ENCODE measurements at places on chromosomes 6 and 20. TPM values are rescaled to one million over a fixed set of nuclear protein-coding genes. Genes with fewer than 3 reads are reported as not detected.

The MAP7 gene
- 3.7 TPM for total RNA-seq

The SLPI gene
- not detected for total RNA-seq

The HTR1B gene
- total RNA-seq = 0.81 TPM

The NFYA gene
- total RNA-seq = 9.5 TPM

The EPHA7 gene
- 0.16 TPM for total RNA-seq

The RCAN2 gene
- total RNA-seq = 37.2 TPM

The OXT gene
- not detected for total RNA-seq

The CST4 gene
- not detected for total RNA-seq

The ENPP1 gene
- 12.8 TPM for total RNA-seq

The SALL4 gene
- total RNA-seq = 0.16 TPM

The DTNBP1 gene
- 4.5 TPM for total RNA-seq

The NKAPL gene
- 0.73 TPM for total RNA-seq

The RAET1L gene
- not detected for total RNA-seq

The RNF182 gene
- 15.4 TPM for total RNA-seq

The CPNE5 gene
- total RNA-seq = 0.12 TPM

The SLC22A16 gene
- not detected for total RNA-seq

The GINS1 gene
- 1.8 TPM for total RNA-seq

The SPATS1 gene
- total RNA-seq = not detected

The SCUBE3 gene
- total RNA-seq = 3.0 TPM

The LAMA5 gene
- total RNA-seq = 12.8 TPM

The AKAP7 gene
- 3.2 TPM for total RNA-seq

The TCP11 gene
- 1.1 TPM for total RNA-seq

The ID4 gene
- 11.1 TPM for total RNA-seq

The NHLRC1 gene
- total RNA-seq = 4.1 TPM

The FAM209B gene
- total RNA-seq = 0.36 TPM

The ZNF343 gene
- total RNA-seq = 13.0 TPM

The THBS2 gene
- 239 TPM for total RNA-seq

The PSMB8 gene
- 69.7 TPM for total RNA-seq

The OR2J2 gene
- not detected for total RNA-seq

The RSPO4 gene
- 8.3 TPM for total RNA-seq

The PSMA7 gene
- 152 TPM for total RNA-seq

The CLPSL1 gene
- total RNA-seq = not detected

The CHRNA4 gene
- total RNA-seq = not detected

The CDSN gene
- total RNA-seq = not detected

The TMEM74B gene
- total RNA-seq = not detected

The LST1 gene
- total RNA-seq = not detected

The SH3BGRL2 gene
- 2.8 TPM for total RNA-seq

The MANEA gene
- total RNA-seq = 18.5 TPM

The PLA2G7 gene
- not detected for total RNA-seq

The SLC17A5 gene
- 39.1 TPM for total RNA-seq

The TMC2 gene
- total RNA-seq = not detected

The ID1 gene
- total RNA-seq = 17.8 TPM

The PPP1R16B gene
- total RNA-seq = not detected

The DPPA5 gene
- total RNA-seq = not detected

The HRH3 gene
- total RNA-seq = not detected

The HAO1 gene
- not detected for total RNA-seq

The GRM1 gene
- 0.16 TPM for total RNA-seq

The MBOAT1 gene
- 28.7 TPM for total RNA-seq

The EZR gene
- 36.9 TPM for total RNA-seq

The CNBD2 gene
- 2.2 TPM for total RNA-seq

The PACRG gene
- total RNA-seq = 1.6 TPM

The GSTA1 gene
- total RNA-seq = not detected

The RAE1 gene
- 28.6 TPM for total RNA-seq

The MAN1A1 gene
- total RNA-seq = 89.9 TPM

The RIPK1 gene
- 30.5 TPM for total RNA-seq

Data from hair follicle dermal papilla cell (primary cell).